ENCODE measurements at places on chromosomes 11 and 22.

- peak; percentile 36 for DNase-seq
These were observed 689 bp downstream of the TAF10 start for GRCh38 chr11:6611092-6611962.

DNA sequence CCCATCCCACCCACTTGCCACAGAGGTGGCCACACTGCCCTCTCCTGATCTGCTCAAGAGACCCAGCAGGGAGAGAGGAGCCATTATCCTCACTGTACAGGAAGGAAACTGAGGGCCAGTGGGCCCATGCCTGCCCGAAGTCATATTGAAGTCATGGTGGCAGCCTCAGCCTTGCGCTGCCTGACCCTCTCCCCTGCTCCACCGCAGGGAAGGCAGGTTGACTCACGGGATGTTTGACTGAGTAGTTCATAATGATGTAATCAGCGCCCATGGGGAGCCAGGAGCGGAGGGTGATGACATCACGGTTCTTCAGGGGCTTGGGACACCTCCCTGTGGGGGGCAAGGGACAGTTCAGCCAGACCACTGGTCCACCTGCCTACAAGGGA is 6.1 kb upstream of the ARAP1 start:
- no peak for DNase-seq

DNA sequence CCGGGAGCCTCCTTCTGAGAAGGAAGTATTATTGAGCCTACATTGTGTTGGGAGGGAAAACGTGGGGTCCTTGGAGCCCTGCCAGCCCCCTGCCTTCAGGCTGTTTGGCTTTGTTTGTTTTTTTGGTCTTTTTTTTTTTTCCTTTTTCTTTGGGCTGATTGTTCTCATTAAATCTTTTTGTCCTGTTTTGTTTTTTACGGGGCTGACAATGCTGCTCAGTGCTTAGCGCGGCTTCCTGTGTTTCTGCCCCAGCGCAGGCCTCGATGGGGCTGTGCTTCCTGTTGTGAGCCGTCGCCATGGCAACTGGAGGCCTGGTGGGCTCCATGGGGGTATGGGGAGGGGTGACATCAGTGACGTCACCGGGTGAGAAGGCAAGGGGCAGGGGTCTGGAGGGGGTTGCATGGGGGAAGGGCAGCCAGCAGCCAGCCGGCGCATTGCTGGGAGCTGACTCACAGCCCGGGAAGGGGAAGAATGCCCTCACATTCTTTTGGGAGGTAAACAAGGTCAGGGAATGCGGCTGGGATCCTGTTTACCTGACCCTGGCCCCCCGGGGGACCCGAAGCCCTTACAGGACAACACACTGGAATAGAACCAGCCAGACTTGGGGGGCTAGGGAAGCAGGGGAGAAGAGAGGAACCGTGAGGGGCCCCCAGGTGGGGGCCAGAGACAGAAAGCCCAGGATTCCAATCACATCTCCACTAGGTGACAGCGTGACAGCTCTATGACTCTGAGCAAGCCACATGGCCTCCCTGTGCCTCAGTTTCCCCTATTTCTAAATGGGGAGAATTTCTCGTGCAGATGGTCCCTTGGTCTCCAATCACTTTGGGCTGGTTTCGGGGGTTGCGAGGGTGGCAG is 22.2 kb upstream of the CBX7 start:
- DNase-seq = peak; percentile 55

DNA sequence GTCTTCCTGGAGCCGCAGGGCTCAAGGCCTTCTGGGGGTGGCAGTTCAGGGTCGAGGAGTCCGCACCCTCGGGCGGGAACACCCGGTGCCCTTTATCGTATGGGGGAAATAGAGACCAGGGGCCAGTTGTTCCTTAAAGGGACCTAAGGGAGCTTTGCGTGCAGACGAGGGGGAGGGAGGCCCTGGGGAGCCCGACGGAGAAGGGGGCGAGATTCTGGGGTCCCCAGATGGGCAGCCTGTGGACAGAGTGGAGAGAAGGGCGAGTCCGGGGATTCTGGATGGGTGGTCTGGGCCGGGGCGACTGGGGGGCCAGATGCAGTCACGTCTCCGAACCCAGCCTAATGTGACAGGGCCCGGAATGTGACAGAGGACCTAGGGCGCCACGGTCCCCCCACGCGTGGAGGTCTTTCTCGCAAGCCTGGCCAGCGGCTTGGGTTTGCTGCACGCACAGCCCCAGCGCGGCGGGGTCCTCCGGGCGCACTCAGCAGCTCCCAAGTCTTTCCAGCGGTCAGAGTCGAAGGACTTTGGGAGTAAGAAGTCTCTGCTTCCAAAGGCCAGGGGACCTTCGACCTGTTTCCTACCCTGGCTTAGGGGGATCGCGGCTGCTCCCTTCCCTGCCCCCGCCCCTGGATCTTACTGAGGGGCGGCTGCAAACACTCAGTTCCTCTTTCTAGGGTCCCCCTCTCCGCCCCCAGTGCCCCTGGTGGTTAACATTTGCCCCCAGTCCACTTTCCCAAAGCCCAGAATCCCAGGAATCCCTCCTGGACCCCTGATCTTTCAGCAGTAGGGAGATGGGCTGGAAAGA is 547 bp downstream of the TUBA8 start:
- no peak for DNase-seq

DNA sequence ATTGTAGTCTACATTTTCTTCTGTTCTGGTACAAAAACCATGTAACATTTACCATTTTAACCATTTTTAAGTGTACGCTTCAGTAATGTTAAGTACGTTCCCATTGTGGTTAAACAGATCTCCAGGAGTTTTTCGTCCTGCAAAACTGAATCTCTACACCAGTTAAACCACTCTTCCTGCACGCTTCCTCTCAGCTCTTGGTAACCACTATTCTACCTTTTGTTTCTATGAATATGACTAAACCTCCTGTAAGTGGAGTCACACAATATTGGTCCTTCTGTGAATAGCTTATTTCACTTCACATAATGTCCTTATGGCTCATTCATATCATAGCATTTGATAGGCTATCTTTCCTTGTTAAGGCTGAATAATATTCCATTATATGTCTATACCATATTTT is 7.1 kb upstream of the EXT2 start:
- DNase-seq = no peak

DNA sequence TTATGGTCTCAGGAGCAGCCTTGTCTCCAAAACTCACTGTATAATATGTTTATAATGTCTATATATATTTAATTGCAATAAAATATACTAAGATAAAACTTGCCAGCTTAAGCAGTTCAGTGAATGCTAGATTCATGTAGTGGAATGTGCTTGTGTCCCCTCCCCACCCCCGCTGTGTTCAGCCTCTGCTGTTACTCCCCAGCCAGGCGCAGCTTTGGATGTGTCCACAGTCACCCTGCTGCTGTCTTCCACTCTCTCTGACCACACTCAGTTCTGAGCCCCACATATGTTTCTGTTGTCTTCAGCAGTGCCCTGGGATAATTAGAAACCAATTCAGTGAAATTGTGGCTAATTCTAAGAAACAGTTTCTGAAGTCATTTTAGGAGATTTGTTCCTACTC is 52.2 kb downstream of the PPFIA1 start:
- DNase-seq = no peak

- DNase-seq = no peak
These were observed 806.7 kb downstream of the NTM start for GRCh38 chr11:132177106-132177505.

GRCh38 chr11:116579031-116579653 is 193.6 kb downstream of the BUD13 start:
- no peak for DNase-seq

DNA sequence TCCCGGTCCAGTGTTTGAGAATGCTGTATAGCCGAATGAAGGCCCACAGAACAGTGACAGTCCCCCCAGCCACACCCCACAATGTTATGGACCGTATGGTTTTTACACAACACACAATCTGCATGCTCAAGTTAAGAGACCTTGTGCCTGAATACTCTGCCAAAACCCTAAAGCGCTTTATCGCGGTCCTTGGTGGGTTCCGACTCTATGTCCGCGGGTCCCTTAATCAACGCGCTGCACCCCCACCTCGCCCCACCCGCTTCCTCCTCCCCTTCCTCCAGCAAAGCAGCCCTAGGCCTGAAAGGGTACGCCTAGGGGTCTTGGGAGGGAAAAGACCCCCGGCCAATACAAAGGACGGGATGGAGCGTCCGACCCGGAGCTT is 442 bp downstream of the COPB1 start:
- DNase-seq = peak; percentile 35

DNA sequence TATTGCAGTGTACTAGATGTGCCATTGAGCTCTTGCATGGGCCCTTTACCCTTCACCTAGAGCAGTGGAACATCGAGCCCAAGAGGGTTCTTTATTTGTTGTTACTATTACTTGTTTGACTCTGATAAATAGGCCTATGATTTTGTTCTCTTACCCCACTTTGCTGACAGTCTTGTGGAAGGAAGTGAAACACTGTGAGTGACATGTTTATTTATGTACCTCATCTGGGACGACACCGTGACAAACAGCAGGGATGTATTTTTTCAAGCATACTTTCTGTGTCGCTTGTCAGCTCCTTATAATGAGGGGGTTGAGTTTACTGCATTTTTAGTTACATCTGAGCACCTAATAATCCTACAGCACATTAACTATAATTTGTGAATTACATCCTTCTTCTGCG is 1010.3 kb upstream of the TENM4 start:
- DNase-seq = no peak

DNA sequence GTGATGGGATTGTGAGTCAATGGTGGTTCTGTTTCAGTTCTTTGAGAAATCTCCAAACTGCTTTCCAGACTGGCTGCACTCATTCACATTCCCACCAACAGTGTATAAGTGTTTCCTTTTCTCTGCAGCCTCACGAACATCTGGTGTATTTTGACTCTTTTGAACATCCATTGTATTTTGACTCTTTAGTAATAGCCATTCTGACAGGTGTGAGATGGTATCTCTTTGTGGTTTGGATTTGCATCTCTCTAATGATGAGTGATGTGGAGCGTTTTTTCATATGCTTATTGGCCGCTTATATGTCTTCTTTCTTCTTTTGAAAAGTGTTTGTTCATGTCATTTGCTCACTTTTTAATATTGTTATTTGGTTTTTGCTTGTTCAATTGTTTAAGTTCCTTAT is 19.4 kb downstream of the NELL1 start:
- DNase-seq = no peak

- DNase-seq = no peak
These were observed 769.8 kb downstream of the METTL15 start for GRCh38 chr11:28878025-28878424.

- DNase-seq = no peak
These were observed 8.8 kb downstream of the TRAF6 start for GRCh38 chr11:36501236-36501635.
